ENCODE measurements at places on chromosomes 11 and 22. TPM values are rescaled to one million over a fixed set of nuclear protein-coding genes. Genes with fewer than 3 reads are reported as not detected.

GRCh38 chr11:48013269-48013901, 33.0 kb downstream of the PTPRJ start:
- peak; percentile 83 for DNase-seq

DNA sequence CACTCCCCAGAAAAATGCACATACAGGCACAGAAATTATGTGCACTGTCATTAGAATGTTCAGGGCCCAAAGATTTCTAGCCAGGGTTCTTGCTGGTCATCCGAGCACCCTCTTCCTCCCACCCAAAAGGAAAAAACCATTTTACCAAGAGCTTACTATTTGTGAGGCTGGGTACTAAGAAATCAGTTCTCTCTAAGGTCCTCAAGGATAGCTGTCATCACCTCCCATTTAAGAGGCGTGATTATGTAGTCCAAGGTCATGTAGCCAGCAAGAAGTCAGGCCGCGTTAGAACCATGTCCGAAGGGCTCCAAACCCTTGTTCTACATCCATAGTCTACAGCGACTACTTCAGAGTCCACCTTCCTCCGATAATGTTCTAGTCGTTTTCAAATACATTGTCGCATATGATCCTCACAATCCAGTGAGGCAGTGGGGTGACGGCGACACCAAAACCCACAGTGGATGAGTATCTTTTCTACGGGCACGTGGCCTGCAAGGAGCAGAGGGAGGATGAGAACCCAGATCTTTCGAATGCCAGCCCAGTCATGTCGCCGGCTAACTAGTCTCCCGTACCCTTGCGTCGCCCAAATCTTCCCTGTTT, 634 bp downstream of the TIMM8B start:
- no peak for DNase-seq

DNA sequence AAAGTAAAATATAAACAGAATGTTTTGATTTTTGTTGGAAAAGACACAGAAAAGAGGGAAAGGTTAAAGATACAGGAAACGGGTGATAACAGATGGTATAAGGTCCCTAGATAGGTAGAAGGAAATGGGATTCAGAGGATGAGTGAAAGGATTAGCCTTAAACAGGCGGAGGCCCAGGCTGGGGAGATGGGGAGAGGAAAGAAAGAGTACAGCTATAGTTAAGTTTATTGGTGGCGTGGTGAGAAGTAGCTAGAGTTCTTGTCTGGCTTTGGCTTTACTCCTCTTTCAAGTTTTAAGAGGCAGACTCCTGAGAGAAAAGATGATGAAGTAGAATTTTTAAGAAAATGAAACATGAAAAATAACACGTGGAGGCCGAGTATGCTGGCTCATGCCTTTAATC, 13.7 kb downstream of the ZBTB44 start:
- DNase-seq = no peak

DNA sequence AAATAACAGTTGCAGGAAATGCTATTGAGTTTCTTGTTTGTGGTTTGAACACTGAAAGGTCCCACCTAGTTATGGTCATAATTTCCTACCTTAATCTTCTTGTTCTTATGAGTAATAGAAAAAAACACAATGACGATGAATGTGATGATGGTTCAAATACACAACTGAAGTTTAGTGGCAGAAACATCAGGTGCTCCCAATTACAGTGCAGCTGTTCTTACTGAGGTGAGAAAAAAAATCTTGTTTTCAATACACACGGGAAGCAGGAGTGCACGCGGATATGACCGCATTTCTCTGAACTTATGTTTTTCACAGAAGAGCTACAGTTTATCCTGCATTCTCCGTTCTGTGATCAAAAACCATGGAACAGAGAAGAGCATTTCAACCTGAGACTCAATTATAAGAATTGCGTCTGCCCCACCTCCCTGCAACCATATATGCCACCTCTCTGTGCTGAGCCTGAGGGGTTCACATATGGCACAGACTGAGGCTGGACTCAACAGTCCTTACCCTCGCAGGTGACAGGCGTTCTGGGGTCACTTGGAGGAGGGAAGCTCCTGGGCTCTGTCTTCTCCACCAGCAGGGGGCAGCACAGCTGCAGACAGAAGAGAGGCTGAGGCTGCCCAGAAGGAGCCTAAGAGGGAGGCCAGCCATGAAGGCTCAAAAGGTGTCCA, 99.7 kb upstream of the IGLL5 start:
- DNase-seq = peak; percentile 35

- DNase-seq = no peak
These were observed 54.4 kb downstream of the RRAS2 start for GRCh38 chr11:14304601-14305000.

GRCh38 chr22:36584666-36585065, 55.7 kb upstream of the EIF3D start:
- DNase-seq = no peak

DNA sequence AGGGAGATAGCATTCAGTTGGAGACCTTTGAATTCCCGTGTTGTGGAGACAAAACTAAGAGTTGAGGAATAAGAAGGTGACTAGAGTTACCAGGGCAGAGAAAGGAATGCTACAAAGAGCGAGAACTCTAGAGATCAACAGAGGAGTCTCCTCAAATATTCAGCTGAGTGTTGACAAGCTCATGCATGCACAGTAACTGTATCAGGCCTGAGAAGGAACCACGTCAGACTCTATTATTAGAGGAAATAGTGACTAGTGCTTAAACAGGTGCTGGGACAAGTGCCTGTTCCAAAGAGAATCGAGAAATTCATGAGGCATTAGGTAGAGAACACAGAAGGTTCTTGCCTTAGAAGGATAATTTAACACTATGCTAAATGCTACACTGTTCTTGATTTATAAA, 333.8 kb upstream of the CHORDC1 start:
- no peak for DNase-seq

- DNase-seq = no peak
These were observed 28.9 kb upstream of the RAB1B start for GRCh38 chr11:66239511-66239910.

GRCh38 chr11:44632466-44633123, 67.1 kb downstream of the CD82 start:
- DNase-seq = no peak

- DNase-seq = no peak
These were observed 92.3 kb downstream of the GAB2 start for GRCh38 chr11:78325274-78325781.

DNA sequence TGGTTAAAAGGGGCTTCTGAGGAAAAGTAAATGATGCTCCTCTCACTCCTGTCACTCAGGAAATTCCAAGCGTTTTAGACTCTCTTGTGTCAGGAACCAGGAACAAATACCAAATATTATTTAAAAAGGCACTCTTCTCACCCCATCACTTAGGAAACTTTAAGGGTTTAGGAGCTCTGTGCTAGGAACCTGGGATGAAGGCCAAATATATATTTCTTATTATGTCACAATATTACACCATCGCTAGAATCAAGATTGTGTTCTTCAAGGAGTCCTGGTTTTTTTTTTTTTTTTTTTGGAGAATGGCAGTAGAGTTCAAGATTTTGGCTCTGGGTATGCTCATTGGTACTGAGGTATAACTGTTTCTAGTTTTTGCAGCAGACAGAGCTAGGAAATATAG, 79.0 kb upstream of the HEPHL1 start:
- DNase-seq = no peak

DNA sequence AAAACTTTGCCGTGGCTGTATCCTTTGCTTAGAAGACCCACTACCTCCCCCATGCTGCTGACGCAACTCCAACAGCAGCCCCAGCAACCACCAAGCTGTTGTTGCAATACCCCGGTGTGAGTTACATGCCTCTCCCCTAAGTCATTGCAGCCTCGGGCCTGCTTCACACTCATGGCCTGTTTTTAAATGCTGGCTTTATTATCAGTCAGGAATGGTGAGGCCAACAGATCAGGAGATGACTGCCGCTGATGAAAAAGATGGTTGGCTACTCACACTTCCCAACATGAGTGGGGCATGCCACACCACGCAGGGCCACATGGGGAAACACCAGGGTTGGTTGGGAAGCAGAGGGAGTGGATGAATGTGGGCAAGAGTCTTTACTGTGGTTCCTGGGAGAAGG, 171.5 kb upstream of the SYT13 start:
- DNase-seq = peak; percentile 29

DNA sequence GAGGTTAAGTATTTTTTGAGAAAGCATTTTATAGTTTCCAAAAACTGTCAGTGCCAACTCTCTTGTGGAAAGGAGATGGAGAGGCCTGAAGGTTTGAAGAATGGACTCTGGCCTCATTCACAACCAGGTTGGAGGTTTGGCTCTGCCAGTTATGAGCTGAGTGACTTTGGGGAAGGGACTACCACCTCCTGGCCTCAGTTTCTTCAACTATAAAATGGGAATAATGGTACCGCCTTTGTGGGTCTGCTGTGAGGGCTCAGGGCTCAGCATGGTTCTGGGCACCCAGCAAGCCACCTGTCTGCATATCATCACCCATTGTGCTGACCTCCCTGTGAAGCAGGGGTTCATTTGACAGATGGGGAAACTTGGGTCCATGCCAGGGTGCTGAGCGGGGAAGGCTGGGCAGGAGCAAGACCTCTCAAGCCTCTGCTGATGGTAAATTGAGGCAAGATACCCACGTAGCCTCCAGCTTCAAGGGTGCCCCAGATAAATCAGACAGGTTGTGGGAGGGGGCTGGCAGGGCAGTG, 3.5 kb upstream of the LIF start:
- no peak for DNase-seq

DNA sequence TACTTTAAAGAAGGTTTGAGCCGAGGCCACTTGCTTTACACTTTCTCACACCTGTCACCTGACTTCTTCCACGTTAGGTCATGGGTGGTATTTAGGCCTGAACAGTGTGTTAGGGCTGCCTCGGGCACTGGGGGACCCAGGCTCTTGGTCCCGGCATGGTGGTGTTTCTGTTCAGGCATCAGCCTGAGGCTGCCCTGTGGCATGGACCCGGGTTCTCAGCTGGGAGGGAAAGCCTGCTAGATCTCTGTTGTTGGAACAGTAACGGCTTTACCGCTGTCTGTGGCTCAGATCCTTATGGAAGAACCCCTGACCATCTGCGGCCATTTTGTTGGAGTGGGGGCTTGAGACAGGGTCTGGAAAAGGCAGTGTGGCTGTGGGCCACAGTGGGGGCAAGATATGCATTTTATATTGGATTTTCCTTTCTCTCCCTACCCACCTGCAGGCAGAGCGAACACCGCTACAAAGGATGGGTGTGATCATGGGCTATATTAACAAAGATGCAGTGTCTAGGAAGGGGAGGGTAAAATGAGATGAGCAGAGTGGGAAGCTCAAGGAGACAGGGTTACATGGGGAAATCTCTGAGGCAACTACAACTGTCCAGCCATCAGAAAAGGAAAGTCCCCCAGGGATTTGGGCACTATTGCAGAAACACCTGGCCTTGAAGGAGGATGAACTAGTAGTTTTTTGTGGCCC, 1.6 kb upstream of the KCNJ11 start:
- DNase-seq = no peak

GRCh38 chr11:45662665-45663485, 2.5 kb downstream of the CHST1 start:
- DNase-seq = peak; percentile 74

OLFML1 gene
- polyA plus RNA-seq = 53.4 TPM

SH3BP1 gene
- polyA plus RNA-seq = 29.0 TPM

PTPN5 gene
- 0.83 TPM for polyA plus RNA-seq

OR5B12 gene
- not detected for polyA plus RNA-seq

PDGFB gene
- 16.9 TPM for polyA plus RNA-seq

SERPIND1 gene
- polyA plus RNA-seq = 0.40 TPM

RBM7 gene
- 57.5 TPM for polyA plus RNA-seq

FAM111B gene
- 13.8 TPM for polyA plus RNA-seq

NRIP3 gene
- polyA plus RNA-seq = 3.0 TPM

FAM76B gene
- 60.3 TPM for polyA plus RNA-seq

SSRP1 gene
- 177 TPM for polyA plus RNA-seq

ANKK1 gene
- polyA plus RNA-seq = 0.52 TPM

MUC5B gene
- 0.31 TPM for polyA plus RNA-seq
